ENCODE measurements at places on chromosomes 1 and 21.

GRCh38 chr1:17615157-17615556, 75.7 kb downstream of the ARHGEF10L start:
- DNase-seq: no peak

- DNase-seq: no peak
Measured at GRCh38 chr1:204461331-204462228, 33.0 kb downstream of the PIK3C2B start.

DNA sequence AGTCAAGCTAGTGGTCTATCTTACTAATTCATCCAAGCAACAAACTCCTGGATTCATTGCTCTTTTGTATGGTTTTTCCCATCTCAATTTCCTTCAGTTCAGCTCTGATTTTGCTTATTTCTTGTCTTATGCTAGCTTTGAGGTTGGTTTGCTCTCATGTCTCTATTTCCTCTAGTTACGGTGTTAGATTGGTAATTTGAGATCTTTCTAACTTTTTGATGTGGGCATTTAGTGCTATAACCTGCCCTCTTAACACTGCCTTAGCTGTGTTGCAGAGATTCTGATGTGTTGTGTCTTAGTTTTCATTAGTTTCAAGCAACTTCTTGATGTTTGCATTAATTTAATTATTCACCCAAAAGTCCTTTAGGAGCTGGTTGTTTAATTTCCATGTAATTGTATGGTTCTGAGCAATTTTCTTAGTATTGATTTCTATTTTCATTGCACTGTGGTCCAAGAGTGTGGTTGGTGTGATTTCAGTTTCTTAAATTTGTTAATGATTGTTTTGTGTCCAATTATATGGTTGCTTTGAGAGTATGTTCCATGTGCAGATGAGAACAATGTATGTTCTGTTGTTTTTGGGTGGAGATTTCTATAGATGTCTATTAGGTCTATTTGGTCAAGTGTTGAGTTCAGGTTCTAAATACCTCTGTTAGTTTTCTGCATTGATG, 154.6 kb downstream of the PLPPR5 start:
- DNase-seq: no peak

GRCh38 chr1:240029418-240029817, 62.3 kb upstream of the FMN2 start:
- DNase-seq: no peak

GRCh38 chr1:82927753-82928152, 1071.2 kb downstream of the TTLL7 start:
- no peak for DNase-seq

DNA sequence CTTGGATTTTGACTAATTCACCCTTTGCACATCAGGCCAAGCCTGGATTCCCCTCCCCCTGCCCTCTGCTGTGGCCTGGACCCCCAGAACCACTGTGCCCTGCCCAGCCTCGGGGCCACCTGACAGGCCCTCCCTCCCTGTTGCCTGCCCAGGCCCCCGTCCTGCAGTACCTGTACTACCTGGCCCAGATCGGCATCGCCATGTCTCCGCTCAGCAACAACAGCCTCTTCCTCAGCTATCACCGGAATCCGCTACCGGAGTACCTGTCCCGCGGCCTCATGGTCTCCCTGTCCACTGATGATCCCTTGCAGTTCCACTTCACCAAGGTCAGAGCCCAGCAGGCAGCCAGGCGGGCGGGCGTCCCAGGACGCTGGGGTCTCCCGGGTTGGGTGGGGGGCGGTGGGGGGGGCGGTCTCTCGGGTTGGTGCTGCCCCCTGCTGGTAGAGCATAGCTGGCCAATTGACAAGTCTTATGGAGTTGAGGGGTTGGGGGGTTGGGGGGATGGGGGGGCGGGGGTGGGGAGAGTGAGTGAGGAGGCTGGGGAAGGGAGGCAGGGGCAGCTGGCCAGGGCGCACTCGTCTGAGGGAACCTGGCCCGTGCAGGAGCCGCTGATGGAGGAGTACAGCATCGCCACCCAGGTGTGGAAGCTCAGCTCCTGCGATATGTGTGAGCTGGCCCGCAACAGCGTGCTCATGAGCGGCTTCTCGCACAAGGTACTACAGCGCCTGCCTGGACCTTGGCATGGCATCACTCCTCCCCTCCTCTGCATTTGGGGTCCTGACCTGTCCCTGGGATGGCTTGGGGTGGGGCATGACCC, 10.7 kb downstream of the AMPD2 start:
- DNase-seq: no peak

GRCh38 chr1:1671365-1672119, 12.7 kb upstream of the CDK11B start:
- no peak for DNase-seq

- DNase-seq: no peak
Measured at GRCh38 chr1:176961678-176962077, 202.8 kb downstream of the ASTN1 start.

DNA sequence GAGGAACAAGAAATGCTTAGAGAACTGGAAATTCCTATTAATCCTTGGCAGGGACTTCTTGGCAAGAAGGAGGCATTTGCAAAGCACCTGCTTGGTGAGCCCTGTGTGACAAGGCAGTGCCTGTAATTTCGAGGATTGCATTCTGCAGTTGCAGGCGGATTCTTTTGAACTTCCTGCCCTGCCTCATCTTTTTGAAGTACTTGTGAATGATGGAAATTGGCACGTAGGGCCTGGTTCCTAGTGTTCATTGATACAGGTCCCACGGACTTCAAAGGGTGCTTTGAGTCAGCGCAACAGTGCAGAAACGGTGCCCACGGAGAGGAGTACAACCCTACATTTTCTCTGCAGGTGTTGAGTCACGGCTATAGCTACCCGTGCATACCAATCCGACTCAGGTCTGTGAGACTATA, 6.4 kb downstream of the HUNK start:
- DNase-seq: no peak

DNA sequence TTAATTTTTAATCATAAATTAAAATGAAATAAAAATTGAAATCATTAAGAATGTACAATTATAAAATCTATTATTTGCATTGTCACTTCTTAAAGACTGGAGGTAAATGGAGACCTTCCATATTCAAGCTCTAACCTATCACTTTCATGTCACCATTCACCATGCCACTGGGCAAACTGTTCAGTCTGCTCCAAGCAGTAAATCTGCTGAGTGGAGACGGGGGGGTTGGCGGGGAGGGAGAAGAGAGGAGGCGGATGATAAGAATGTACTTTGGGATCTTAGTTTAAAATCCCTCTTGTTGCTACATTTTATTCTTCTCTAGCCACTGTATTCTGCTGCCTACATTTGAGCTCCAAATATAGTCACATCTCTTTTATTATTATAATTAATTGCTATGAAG, 365.9 kb upstream of the NFIA start:
- DNase-seq: no peak

GRCh38 chr1:15051882-15052528, 101.5 kb upstream of the TMEM51 start:
- DNase-seq: no peak

DNA sequence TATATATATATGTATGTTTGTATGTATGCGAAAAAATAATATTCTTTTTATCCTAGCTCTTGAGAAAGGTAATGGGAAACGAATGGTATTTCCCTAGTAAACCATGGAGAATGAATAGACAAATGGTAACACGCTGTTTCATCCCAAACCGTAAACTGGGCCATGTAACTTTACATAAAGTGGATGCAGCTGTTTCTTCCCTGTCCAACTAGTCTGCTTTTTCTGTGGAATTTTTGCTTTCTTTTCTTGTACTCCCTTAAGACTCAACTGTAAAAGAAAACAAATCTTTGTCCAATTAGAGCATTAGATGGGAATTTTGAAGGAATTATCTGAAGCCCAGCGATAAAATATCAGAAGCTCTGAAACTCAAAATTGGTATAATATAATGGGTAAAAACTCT, 198.1 kb downstream of the NFIA start:
- DNase-seq: peak; percentile 70

GRCh38 chr1:18324246-18324645, 156.5 kb upstream of the KLHDC7A start:
- DNase-seq: no peak

GRCh38 chr1:66464802-66465201, 69.2 kb upstream of the SGIP1 start:
- DNase-seq: no peak

GRCh38 chr21:32537569-32537881, 47.8 kb downstream of the TCP10L start:
- DNase-seq: no peak

GRCh38 chr1:82154219-82154970, 353.7 kb downstream of the ADGRL2 start:
- no peak for DNase-seq

GRCh38 chr1:34477632-34478141, 277.2 kb upstream of the GJB5 start:
- DNase-seq: no peak

GRCh38 chr1:20351911-20352701, 61.4 kb downstream of the VWA5B1 start:
- no peak for DNase-seq

GRCh38 chr1:192807211-192808162, 1.4 kb upstream of the RGS2 start:
- DNase-seq: no peak

GRCh38 chr1:21216835-21217811, 40.4 kb upstream of the EIF4G3 start:
- DNase-seq: no peak

GRCh38 chr1:74504125-74504932, 8.1 kb downstream of the LRRC53 start:
- peak; percentile 11 for DNase-seq

DNA sequence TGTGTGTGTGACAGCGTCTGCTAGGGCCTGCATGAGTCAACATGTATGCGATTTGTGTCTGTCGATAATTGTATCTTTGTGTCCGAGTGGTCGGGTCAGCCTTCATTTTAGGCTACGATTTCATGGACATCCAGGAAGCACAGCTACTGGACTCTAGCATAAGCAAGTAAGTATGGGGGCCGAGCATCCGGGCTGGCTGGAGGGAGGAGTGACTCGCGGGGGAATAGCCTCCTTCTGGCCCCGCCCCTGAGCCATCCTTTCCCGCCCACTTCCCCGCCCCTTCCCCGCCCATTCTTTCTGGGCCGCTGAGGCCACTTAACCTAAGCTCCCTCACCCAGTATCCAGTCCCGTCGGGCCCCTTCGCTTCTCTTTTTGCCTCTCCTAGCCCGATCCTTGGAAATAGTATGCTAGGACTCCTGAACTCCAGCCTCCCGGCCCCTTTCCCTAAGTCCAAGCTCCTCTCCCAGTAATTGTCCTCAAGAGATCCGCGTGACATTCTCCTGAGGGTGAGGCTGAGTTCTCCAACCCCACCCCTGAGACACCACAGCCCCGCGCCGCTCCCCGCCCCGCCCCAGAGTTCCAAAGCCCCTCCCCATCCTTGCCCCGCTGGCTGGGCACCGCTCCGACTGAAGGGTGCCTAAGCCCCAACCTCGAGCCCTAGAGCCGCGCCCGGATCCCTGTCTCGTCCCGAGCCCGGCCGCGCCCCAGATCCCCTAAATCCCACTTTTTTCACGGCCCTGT, 1.2 kb downstream of the MAP3K6 start:
- DNase-seq: no peak

DNA sequence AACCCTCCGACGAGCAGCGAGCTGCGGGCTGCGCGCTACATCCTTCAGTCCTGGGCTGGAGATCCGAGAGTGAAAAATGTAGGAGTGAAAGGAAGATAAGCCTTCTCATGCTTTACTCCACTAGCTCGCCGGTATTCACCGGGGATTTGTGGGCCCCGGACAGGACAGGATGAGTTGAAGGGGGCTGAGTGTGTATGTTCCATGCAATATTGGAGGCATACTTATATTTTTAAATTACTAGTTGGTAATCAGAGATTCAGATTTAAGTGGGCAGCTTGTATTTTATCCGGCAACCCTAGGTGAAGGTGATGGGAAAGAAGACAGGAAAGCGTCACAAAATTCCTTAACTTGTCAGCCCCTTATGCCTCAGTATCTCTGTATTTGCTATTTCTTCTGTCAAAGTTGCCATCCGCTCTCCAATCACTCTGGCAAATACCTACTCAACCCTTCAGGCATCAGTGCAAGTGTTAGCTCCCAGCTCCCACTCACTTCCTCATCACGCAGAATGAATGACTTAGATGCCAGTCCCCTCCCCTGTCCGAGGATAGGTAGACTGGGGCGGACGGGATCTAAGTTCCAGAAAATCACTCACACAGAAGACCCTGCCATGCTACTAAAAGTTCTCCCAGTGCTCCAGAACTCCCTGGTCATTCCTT, 503 bp upstream of the PIGM start:
- DNase-seq: no peak

DNA sequence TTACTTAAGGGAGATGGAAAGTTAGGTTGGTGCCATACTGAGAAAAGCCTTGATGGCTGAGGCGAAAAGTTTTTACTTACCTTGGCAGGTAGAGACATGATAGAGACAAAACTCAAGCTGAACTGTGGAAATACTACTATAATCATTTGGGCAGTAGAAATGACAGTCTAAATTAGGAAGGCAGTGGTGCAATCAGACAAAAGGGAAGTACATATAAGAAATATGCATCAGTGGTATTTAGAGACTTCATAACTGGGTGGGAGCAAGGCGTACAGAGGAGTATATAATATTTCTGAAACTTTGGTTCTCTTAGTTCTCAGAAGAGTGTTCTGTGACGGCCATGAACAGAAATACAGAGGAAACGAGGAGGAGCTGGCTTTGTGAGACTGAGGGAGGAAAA, 2.4 kb upstream of the CEP350 start:
- no peak for DNase-seq

- no peak for DNase-seq
Measured at GRCh38 chr1:51325878-51326755, 4.2 kb downstream of the TTC39A start.

GRCh38 chr21:37181059-37181458, 86.1 kb downstream of the VPS26C start:
- DNase-seq: no peak

DNA sequence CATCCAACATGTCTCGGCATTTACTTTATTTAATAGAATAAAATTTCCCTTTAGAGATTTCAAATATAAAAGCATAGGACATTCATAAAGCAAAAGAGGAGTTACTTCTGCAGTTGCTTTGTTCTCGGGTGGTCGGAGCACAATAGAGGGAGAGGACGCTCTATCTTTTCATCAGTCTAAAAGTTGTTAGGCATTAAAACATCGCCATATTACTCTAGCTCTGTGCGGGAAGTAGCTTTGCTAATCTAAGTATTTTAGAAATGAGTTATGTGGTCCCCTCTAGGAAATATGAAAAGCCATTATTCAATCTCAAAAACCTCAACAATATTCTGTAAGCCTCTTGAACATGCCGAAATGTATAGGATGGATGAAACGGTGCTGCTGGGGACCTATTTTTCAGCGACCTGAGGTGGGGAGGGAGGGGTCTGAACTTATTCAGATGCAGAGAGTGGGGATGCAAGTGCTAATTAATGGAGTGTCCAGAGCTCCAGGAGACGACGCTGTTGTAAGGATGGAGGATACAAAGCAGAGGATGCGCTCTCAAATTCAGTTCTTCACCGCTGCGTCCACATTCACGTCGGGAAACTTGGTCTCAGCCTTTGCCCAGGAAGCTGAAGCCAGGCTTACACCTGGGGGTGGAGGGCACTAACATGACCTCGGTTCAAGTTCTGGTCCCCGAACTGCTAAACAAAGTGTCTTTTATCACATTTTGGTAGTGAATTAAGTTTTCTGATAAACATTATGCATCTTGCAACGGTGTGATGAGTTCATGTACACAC, 6.3 kb downstream of the CDKN2C start:
- DNase-seq: no peak

- no peak for DNase-seq
Measured at GRCh38 chr1:169099561-169099960, 6.9 kb upstream of the ATP1B1 start.

GRCh38 chr1:166378805-166379204, 212.0 kb upstream of the FAM78B start:
- no peak for DNase-seq
